ENCODE measurements at places on chromosomes 2 and 18.

DNA sequence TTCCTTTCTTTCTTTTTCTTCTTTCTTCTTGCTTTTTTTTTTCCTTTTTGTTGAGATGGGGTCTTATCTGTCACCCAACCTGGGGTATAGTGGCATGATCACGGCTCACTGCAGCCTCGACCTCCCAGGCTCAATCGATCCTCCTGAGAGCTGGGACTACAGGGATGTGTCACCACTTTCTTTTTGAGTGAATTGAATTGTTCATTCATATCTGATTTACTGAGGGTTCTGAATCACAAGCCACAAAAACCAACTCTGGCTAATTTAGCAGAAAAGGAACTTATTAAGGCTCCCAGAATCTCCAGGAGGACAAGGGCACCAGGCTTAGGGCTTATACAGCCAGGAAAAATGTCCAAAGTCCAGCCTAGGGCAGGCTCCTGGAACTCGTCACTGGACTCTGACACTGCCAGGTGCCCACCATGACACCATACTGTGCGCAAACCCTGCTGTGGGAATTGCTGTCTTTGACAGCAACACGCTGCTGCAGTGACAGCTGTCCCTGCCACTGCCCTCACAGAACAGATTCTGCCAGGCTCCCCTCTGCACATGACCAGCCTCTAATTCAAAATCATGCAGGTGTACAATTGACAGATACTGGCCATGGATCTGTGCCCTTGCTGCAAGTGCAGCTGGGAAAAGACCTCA, 42.9 kb upstream of the EML6 start:
- no peak for DNase-seq

DNA sequence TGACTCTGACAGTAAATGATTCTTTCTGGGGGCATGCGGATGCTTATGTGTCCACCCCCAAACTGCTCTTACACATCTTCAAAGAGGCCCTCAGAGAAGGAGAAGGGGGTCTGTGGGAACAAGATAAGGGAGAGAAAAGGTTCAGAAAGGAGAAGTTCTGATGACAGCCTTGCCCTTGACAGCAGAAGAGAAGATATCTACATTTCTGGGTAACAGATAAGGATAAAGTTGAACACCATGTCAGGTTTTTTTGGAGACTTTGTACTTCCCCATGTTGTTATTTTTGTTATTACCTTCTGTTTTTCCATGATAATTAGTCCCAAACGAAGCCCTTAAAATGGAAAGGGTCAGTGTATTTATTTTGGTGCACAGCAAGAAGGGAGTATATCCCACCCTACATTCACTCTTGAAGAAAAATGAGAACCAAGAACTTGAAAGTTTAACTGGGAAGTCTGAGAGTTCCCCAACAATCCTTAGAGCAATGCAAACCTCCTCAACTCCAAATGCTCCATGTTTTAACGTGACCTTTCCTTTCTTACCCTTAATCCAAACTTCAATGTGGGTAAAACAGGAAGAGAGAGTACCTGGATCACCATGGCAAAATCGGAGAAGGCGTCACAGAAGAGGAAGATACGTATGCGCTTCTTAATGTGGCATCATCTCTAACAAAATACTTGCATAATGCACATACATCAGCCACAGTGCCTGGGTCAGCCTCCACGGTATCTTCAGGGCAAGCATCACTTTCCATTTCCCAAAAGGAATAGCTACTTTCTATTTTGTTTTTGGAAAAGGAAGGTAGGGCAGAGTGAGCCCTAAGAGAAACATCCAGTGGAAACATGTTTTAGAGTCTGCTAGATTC, 264.6 kb upstream of the STON1 start:
- DNase-seq, result no peak

- no peak for DNase-seq
Observed at GRCh38 chr2:230916218-230916617, 8.8 kb downstream of the GPR55 start.

DNA sequence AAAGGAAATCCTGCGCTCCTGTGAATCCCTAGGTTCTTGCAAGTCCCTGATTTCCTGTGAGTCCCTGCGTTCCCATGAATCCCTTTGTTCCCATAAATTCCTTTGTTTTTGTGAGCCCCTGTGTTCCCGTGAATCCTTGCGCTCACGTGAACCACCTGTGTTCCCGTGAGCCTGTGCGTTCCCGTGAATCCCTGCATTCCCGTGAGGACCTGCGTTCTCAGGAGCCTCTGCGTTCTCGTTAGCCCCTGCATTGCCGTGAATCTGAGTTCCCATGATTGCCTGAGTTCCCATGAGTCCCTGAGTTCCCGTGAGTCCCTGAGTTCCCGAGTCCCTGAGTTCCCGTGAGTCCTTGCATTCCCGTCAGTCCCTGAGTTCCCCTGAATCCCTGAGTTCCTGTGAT, 71.5 kb downstream of the SNTG2 start:
- DNase-seq, result no peak

GRCh38 chr2:151777935-151778334, 43.7 kb upstream of the NEB start:
- DNase-seq, result no peak

DNA sequence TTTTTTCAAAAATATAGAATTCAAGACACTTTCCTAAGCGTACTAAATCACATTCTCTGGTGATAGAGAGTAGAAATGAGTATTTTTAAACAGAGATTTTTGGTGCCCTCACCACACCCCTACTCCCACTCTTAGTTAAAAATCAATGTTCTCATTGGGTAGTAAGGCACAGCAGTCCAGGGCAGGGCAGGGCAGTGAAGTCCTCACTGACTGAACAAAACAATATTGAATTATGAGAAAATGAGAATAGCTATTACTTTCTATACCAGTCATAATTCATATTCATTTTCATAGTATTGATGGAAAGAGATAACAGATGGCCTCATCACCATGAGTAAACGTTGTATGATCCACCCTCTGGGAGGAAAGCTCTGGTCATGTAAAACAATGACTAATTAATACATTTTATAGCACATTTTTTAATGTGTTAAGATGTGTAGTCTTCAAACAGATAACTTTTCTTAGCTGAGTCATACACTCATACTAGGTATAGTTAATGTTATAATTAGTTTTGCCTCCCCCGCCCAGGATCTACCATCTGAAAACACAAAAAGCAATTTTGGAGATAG, 686.1 kb downstream of the KCNJ3 start:
- no peak for DNase-seq

DNA sequence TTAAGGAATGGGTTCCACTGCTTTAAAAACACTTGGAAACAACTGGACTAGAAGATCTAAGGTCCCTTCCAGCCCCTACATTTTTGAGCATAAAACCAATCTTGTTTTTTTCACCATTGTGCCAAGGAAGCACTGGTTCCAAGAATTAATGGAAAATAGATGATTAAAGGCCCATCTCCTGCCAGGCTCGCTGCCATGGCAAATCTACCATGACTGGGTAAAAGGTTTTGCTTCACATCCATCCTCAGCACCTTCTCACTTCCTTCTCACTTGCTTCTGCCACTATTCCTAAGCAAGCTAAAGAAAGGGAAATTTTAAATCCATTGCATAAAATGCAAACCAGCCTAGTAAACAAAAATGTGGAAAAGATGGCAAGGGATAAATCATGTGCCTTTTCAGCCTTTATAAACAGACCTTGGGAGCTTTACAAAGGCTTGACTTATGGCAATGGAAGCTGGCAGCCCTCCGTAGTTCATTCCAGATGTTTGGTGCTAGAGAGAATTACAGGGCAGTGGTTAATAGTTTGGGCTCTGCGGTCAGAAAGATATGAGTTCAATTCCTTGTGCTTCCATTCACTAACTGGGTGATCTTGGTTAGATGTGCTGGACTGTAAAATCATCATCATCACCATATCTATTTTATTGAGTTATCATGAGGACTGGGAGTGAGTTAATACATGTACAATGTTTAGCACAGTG, 27.0 kb upstream of the ST3GAL5 start:
- DNase-seq, result no peak

- no peak for DNase-seq
Observed at GRCh38 chr2:95390272-95390880, 12.1 kb upstream of the FAHD2A start.

- no peak for DNase-seq
Observed at GRCh38 chr2:230751062-230751461, 38.4 kb downstream of the CAB39 start.

GRCh38 chr2:146981921-146982320, 862.9 kb upstream of the ACVR2A start:
- DNase-seq, result no peak

- no peak for DNase-seq
Observed at GRCh38 chr2:189782221-189782671, 1.9 kb downstream of the ORMDL1 start.

DNA sequence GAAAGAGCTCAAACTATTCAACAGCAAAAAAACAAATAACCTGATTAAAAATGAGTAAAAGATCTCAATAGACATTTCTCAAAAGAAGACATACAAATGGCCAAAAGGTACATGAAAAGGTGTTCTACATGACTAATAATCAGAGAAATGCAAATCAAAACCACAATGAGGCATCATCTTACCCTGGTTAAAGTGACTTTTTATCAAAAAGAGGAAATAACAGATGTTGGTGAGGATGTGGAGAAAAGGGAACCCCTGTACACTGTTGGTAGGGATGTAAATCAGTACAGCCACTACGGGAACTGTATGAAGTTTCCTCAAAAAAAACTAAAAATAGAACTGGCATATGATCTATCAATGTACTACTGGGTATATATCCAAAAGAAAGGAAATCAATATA, 39.8 kb upstream of the TMEM163 start:
- no peak for DNase-seq

GRCh38 chr2:24576146-24576545, 85.1 kb downstream of the NCOA1 start:
- DNase-seq, result no peak

- no peak for DNase-seq
Observed at GRCh38 chr2:144541396-144541795, 21.5 kb upstream of the ZEB2 start.

GRCh38 chr2:157193461-157193860, 64.0 kb upstream of the GALNT5 start:
- no peak for DNase-seq

GRCh38 chr2:71101656-71102055, 28.4 kb downstream of the MCEE start:
- DNase-seq, result no peak

- no peak for DNase-seq
Observed at GRCh38 chr2:179096090-179096489, 46.2 kb upstream of the CCDC141 start.

- no peak for DNase-seq
Observed at GRCh38 chr2:58853420-58853819, 612.3 kb upstream of the FANCL start.

- no peak for DNase-seq
Observed at GRCh38 chr2:241866790-241867645, 2.5 kb upstream of the RTP5 start.

DNA sequence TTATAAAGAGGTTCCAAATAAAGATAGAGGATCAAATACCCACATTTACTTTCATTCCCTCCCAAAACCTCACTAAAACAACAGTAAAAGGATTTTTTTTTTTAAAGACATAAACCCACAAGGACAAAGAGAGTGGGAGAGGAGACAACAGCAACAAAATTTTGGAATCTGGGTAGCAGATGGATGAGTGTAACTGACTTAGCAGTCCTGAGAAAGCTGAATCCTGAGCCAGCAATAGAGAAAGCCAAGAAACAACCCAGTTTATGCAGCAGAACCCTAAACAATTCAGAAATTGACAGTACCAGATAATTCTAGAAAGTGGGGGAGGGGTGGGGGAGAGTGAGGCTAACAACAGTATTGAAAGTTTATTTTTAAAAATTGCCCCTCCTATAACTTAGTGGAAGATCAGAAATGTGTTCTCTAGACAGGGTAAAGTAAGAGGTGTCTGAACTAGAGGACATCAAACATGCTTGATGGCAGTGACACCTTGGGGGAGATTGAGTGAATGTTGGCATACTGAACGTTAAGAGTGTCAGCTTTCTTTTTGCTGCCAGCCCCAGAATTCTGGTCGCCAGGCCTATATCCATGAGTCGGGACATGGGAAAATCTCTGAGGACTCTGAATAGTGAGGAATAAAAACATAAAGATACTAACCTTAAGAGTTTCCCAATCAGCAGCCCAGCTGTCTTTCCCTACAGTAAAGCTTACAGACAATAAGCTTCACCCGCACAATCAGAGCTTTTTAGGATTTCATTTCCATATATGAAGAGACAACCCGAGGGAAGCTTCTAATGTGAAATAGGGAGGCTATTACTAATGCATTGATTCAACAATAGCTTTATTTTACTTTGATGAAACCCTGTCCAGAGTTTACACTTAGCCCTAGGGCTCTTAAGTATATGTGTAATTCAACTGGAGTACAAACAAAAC, 128.0 kb upstream of the ALPP start:
- no peak for DNase-seq

- DNase-seq, result no peak
Observed at GRCh38 chr2:112256654-112257053, 1.8 kb upstream of the ZC3H8 start.

DNA sequence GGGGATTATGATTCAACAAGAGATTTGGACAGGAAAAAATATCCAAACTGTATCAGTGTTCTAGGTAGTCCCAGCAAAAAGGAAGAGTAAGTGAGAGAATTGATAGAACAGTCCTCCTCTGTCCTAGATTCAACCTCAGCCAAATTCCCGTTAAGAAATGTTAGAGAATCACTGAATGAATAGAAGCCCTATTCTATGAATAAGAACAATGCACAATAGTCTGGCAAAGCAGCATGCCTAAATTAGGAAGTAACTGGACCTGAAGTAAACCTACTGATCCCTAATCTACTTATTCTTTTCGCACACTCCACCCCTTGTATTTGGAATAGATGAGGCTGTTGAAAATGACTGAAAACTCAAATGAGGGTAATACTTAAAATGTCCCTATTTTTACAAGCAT, 1665.5 kb downstream of the LRP1B start:
- no peak for DNase-seq

GRCh38 chr2:163291790-163292189, 444.0 kb downstream of the FIGN start:
- no peak for DNase-seq

DNA sequence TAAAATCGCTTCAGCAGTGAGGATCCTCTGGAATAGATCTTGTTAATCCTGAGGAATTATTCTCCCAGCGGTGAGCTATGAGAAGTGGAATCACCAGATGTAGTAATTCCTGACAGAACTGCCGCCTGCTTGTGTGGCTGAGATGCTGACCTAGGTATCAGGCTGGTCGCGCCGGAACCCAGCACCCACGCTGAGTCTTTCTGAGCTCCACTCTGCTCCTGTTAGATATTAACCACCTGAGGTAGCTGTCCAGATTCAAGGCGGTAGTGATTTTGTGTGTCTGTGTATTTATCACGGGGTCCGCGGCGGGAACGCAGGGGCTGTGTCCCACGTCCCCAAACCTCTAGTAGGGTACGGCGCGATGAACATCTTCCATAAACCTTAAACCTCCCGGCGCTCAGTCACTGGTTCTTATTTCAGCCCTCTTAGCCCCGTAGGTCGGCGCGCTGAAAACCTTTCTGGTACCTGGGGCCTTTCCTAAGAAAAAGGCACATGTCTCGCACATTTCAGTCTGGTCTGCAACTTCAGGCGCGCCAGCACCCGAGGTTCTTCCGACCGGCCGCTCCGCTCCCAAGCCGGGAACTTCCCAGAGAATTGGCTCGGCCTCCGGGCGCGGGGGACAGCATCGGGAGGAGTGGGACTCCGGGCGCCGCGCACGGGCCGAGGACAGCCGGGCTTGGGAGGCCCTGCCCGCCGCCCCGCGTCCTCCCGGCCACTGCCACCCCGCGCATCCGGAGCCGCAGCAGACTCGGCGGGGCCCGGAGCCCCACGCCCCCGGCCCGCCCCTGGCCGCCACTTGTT, 542 bp upstream of the CNNM3 start:
- DNase-seq, result no peak

- no peak for DNase-seq
Observed at GRCh38 chr2:169476459-169476858, 2.8 kb upstream of the BBS5 start.
